Frontal cortex (tissue), 4 donors: ENCODE measurements at places on chromosomes 7 and 10.

DNA sequence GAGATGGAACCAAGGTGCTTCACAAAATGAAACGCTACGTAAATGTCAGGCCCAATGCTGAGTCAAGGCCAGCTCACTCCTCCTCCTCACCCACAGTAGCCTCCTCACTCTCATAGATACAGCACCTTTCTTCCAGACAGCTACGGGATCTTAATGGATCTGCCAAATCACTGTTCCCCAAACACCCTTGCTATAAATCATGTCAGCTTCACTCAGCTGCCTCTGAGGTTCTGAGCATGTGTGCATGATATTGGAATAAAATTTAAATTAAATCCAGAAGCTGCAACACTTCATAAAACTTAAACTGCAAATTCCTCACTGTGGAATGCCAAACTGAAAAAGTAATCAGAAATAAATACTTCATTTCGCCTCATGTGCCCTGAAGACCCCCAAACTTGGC is 14.7 kb upstream of the CPXM2 start:
- DNase-seq: no peak

- DNase-seq: no peak
These were observed 28.2 kb downstream of the PPIF start for GRCh38 chr10:79375321-79376077.

DNA sequence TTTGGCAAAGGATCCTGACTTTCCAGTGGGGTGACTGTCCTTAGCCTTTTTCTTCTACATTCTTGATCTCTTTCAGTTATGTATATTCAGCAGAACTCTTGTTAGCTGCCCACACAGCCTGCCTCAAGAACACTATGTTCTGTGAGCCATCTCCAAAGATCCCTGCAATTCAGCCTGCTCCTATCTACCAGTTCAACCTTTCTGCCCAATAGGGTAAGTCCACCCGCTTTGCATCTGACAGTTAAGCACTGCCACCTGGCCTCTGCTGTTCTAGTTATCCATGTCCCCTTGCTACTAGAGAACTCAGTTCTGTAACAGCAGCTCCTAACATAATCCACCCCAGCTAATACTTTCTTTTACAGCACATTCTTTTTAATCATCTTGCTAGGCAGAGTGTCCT is 13.5 kb downstream of the OR9A2 start:
- no peak for DNase-seq

DNA sequence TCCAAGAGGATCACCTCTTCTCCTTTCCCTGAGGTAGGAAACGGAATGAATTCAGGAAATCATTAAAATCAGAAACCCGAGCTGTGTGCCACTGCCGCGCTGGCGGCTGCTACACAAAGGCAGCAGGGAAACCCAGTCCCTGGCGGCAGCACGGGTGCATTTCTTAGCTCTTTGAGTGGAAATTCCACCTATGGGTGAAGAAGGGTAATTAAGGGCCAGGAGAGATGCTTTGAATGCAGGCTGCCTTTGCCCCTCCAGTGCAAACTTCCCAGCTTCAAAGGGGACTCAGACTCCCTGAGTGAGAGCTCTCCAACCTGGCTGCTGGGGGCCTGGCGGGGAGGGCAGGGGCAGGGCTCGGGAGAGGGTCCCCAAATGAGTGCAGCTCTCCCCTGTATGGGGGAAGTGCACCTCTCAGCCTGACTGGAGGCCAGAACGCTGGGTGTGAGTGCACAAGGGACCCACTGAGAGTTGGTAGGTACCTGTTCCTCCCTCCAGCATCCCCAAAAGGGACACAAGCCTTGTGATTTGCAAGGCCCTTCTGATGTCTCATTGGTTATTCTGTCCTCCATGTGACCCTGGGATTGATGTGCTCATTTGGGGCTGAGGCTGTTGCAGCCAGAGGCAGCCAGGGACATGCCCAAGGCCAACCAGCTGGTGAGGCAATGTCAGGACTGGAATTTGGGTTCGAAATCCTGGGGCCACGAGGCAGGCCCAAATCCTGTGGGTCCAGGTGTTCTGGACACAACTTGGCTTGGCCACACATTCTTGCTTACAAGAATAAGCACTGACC is 16.3 kb upstream of the ZMIZ1 start:
- no peak for DNase-seq

DNA sequence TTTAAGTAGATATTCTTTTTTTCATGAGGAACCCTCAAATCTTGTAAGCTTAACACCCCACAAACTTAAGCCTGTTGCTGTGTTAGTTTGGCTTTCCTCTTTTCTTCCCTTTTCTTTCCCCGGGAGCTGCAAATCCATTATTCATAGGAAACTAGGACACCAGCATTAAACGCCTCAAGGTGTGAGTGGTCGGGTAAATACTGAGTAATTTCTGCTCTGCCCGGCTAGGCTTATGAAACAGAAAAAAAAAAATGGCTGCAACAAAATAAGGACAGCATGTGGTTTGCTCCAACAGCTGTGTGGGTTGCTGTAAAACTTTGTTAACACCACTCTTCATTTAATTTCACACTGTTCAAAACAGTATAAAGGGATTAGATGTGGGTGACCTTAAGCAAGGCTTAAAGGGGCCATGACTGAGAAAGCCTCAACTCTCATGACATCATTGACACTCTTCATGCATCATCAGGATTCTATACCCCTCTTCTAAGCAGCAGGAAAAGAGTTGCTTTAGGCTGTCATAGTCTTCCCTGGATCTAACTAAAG is 104.1 kb downstream of the AOAH start:
- DNase-seq: no peak

DNA sequence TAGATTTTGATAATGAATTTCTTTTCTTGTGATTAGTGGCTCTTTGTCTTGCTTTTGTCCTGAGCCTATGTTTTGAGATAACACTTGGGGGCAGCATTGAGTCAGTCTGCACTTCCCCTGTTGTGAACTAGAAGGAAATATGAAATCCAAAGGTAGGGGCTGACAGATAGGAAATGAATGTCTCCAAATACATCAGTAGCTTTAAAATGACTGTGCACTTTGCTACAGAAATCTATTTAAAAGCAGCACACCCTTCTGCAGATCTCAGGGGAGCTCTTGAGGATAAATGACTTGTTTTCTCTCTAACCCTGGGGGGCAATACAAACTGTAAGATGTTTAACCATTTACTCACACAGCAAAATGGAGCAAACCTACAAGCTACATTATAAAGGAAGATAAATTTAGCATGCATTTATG is 176.0 kb upstream of the MYO3A start:
- DNase-seq: peak; percentile 42

GRCh38 chr7:99397297-99397983 is 11.0 kb downstream of the PDAP1 start:
- DNase-seq: no peak

- no peak for DNase-seq
These were observed 207.3 kb downstream of the CXCL12 start for GRCh38 chr10:44177610-44178009.

DNA sequence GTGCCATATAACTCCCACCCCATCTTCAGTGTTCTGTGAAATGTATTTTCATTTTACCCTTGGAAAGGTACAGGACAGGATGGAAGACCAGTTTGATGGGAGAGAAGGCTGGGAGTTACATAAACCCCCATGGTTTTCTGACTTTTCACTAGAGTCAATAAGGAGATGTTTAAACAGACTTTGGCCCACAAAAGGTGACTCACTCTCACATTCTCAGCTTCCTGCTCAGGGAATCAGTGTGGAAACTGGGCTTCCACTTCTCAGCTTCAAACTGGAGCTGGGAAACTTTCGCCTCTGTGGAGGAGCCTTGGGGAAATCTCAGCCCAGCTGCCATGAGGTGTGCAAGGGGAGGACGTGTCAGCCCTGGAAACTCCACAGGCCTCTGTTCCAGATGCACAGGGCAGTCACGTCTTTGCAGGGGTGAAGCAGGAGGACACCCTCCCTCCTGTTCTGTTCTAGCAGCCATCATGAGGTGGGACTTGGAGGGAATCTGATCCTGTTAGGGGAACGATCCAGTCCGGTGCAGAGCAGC is 560.5 kb upstream of the GALNT17 start:
- no peak for DNase-seq

GRCh38 chr10:103928784-103929183 is 10.8 kb upstream of the STN1 start:
- DNase-seq: no peak

- no peak for DNase-seq
These were observed 91.4 kb downstream of the SAMD9 start for GRCh38 chr7:93026425-93026824.

DNA sequence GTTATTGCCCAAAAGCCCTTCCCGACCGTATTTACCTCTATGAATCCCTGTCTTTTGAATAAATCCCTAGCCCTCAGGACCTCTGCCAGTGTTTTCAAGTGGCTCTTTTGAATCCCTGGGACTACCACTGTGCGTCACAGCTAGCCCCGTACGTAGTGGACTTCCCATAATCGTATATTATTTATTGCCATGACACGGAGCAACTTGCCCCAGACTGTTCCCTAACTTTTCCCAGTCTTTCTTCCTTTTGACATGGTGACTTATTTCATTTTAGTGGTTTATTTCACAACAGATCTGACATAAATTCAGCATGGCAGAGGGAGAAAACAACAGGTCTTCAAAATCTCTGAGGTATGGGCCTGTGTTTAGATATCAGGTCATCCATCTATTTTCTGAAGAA is 318.6 kb upstream of the KLF6 start:
- no peak for DNase-seq

- DNase-seq: no peak
These were observed 175.4 kb downstream of the ARID5B start for GRCh38 chr10:62076891-62077290.

DNA sequence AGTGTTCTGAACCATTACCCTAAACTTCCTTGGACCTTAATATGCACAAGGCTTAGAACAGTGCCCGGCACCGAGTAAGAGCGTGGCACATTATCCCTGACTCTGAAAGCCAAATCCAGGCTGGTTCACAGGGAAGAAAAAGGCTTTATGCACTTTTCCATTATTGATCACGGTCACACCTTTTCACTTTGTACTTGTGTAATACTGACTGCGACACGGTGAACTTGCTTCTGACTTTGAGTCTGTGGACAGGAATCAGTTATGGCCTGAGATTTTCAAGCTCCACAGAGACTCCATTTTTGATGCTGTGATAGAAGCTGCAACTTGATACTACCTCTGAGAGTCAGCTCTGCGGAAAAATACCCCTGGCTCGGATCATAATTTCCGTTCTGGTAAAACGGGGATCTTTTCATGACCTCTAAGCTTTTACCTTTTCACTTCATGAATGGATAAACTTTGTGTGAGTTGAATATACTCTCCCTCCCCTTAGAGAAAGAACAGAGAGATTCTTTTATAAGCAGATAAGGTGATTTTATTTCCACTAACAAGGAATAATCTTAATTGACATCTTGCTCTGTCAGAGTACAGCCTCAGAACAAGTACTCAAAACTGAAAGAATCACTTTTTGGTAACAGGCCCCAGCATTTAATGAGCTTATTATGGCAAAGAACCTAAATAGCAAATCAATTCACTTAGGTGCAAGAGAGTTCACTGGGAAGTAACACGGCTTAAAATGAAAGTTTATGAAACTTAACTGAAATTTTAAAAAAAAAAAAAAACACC is 88.8 kb downstream of the ELMO1 start:
- no peak for DNase-seq

DNA sequence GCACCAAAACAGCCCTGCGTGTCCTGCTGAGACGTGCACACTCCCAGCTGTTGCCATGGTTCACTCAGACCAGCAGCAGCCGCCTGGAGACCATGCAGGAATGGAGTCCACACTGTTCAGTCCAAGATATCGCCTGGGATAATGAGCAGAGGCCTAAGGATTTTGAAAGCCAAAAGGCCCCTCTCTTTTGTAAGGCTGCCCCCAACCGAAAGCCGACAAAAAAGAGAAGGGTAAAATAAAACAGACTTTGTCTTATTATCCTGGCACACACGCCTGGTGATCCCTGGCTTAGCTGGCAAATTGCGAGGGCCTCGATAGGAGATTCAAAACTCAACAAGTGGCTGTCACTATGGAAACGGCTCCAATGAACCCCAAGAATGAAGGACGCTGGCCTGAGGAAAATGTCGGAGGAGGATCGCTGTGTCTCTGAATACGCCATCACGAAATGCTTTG is 263.6 kb downstream of the SKIDA1 start:
- DNase-seq: no peak

DNA sequence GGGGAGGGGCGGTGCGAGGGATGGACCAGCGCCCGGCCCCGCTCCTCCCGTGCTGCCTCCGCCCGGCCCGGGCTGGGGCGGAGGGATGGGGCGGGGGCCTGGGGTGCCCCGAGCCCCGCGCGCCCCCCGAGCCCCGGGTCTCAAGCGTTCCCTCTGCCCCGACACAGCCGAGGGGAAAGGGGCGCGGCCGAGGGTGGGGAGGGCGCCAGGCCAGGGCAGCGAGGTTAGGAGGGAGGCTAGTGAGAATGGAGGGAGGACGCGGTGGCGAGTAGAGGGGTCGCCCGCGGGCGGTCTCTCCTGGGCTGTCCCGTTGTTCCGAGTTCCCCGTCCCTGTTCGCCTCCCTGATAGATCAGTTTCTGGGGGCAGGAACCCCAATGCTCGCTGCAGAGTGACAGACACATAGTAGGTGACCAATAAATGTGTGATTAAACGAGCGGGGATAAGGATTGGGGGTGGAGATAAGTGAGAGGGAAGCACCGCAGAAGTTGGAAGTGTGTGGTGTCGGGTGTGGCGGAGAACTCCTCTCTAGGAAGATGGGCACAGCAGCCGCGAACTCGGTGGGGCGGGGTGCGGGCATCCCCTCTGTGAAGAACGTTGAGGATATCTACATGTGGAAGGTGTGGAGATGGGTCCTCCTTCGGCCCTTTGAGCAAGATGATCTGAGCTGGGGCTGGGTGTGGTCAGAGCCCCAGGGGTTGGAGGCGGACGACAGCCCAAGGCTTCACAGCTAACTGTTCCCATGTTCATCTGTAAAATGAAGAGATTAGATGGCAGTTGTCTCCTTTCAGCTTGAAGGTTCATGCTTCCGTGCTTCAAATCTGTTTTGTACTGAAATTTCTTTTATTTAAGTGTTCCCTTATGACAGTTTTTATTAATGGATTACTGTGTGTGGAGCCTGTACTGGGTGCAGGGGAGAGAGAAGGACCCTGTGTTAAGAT is 580 bp downstream of the ZNF775 start:
- no peak for DNase-seq

DNA sequence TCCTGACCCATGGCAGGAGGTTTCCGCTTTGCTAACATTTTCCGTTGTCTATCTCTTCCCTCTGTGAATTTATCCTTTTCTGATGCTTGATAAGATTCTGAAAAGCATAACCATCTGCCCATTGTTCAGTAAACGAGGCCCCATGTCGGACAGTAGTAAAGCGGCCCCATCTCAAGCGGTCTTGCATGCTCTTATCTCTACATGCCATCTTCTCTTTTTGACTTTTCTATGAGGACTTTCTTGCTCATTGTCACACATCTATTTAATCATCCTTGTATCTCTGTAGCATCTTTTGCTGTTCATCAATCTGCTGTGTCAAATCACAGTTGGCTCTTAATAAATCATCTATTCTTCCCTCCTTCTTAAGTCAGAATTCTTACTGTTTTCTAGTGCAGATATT is 37.6 kb downstream of the ZNF248 start:
- no peak for DNase-seq

- peak; percentile 57 for DNase-seq
These were observed 604 bp downstream of the MXI1 start for GRCh38 chr10:110207805-110208613.

GRCh38 chr7:479948-480499 is 39.6 kb downstream of the PDGFA start:
- DNase-seq: no peak

GRCh38 chr7:136877509-136877908 is 9.1 kb downstream of the CHRM2 start:
- no peak for DNase-seq

GRCh38 chr7:124701955-124702354 is 63.6 kb downstream of the GPR37 start:
- no peak for DNase-seq

GRCh38 chr7:1242606-1243289 is 10.1 kb downstream of the UNCX start:
- no peak for DNase-seq
